BJ (cell line): ENCODE measurements at places on chromosomes 3 and 15.

DNA sequence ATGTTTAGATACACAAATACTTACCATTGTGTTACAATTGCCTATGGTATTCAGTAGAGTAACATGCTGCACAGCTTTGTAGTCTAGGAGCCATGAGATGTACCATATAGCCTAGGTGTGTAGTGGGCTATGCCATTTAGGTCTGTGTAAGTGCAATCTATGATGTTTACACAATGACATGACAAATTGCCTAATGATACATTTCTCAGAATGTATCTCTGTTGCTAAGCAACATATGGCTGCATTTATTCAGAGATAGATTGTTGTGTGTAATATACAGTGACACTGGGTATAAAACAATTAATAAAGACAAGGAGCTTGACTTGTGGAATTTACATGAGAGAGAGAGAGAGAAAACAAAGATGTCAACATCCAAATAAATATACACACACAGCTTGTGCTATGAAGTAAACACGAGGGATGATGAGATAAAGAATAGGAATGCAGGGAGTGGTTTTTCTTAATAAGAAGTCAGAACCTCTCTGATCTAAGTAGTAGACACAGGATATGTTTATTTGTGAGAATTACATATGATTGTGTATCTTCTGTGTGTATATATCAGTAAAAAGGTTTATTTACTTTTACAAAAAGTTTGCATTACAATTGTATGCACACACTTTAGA lies 110.0 kb downstream of the KCNAB1 start:
- no peak for DNase-seq

GRCh38 chr3:126129398-126129891 lies 45.5 kb upstream of the SLC41A3 start:
- DNase-seq = no peak

GRCh38 chr15:79130535-79131130 lies 40.1 kb upstream of the RASGRF1 start:
- DNase-seq = no peak

- DNase-seq = no peak
Observed at GRCh38 chr3:71641674-71642073, 58.1 kb upstream of the FOXP1 start.

GRCh38 chr3:126060613-126061145 lies 23.2 kb downstream of the SLC41A3 start:
- no peak for DNase-seq

- no peak for DNase-seq
Observed at GRCh38 chr3:10272977-10273376, 19.8 kb downstream of the GHRL start.

DNA sequence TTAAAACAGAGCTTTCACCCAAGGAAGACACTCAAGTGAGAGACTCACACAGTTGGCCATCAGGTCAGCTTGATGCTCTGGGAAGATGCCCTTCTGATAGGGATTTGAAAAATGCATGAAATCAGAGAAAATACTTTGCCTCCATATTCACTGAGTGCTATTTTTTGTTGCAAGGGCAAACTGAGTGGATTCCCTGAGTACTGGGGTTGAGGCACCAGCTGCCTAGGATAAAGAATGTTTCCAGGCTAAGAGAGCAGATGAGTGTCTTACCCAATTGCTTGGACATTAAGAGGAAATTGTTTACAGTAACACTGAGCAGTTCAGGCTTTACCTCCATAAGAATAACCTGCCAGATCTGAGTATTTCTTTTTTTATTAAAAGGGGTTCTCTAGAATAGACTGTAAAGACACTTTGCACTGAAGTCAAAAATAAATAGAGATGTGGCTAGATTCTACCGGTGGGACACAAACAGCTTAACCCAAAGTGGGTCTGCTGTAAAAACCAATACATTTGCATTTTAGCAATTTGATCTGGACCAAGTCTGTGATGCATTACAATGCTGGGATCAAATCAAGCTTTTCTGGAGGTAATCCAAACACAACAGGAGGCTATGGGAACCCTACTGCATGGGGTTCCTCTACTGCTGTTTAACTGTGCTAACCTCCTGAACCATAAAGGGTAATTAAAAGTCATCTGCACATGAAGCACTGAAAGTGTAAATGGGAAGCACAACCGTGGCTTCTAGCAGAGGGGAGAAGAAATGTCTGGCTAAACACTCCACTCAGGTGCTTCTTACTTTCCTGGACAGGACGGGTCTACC lies 238.8 kb upstream of the WNT5A start:
- DNase-seq = no peak

GRCh38 chr15:63043335-63044076 lies 959 bp downstream of the TPM1 start:
- DNase-seq = no peak

DNA sequence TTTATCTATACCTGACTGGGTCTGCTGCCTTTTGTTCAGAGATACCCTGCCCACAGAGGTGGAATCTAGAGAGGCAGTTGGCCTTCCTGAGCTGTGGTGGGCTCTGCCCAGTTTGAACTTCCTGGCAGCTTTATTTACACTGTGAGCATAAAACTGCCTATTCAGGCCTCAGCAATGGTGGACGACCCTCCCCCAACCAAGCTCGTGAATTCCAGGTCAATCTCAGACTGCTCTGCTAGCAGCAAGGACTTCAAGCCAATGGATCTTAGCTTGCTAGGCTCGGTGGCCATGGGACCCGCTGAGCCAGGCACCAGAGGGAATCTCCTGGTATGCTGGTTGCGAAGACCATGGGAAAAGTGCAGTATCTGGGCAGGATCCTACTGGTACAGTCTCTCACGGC lies 270.2 kb downstream of the CADM2 start:
- no peak for DNase-seq

GRCh38 chr3:107670986-107671385 lies 148.2 kb downstream of the BBX start:
- no peak for DNase-seq

DNA sequence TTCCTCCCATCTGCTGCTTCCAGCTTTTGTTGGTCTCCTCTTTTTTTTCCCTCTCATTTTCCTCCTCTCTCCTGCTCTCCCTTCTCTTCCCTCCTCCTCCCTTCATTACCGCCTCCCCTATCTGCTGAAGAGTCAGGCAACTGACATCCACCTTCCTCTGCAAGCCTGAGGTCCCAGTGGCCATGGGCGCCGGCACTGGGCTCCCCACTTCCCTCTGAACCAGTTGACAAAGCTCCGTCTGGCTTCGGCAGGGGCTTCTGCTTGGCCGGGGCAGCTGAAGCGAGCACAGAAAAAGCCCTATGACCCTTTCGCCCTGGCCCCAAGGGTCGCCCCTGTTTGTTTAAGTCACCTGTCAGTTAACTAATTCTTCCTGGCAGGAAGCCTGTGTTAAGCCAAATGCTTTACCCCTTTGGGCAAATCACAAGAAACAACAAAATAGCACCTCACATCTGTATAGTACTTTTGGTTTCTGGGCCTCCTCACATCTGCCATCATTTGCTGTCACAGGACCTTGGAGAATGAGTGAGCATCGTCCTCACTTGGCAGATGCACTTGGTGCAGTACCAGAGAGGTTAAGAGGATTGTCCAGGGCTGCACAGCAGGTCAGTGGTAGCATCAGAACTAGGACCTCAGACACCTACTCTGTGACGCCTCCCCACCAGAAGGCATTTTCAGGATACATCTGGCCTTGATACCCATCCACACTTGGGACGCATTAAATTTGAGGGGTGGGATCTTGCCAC lies 27.7 kb downstream of the ITGA11 start:
- DNase-seq = no peak

- DNase-seq = no peak
Observed at GRCh38 chr3:48661501-48662144, 1.1 kb downstream of the CELSR3 start.

- DNase-seq = no peak
Observed at GRCh38 chr3:110868106-110868505, 203.5 kb upstream of the NECTIN3 start.

GRCh38 chr3:24375947-24376384 lies 118.7 kb downstream of the THRB start:
- no peak for DNase-seq

GRCh38 chr3:28700728-28701127 lies 352.1 kb upstream of the AZI2 start:
- DNase-seq = no peak

- no peak for DNase-seq
Observed at GRCh38 chr3:187844708-187845107, 99.4 kb upstream of the BCL6 start.

DNA sequence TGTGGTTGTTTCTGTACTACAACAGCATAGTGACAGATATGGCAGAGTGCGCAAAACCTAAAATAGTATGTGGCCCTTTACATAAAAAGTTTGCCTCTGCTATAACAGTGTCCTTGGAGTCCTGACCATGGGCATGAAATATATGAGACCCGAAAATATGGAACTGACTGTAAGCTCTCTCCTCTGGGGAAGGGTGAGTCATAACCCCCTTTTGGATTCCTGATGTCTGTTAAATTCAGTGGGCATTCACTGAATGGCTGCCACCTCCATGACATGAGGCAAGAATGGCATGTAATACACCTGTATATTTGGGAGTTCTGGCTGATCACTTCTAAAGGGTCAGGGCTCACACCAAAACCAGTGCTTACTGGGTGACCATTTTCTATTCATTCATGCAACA lies 6.1 kb downstream of the TBC1D2B start:
- no peak for DNase-seq

DNA sequence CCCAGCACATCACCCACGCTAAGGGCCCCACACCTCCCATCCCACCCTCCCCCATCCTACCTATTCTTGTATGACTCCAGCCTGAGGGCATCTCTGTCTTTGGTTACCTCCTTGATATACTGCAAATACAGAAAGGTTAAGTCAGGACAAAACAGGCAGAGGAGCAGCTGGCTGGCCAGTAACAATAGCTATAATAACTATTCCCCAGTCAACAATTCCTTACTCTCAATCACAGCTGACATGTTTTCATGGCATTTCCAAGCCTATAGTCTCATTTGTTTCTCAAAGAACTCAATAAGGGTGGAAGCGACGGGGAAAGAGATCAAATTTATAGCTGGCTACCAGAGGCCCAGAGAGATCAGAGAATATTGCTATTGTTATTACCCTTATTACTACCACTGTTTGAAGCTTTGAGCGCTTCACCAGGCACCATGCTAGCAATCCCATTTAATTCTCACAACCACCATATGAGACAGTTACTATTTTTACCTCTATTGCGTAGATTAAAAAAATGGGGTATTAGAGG lies 93.0 kb upstream of the C2CD4B start:
- DNase-seq = no peak

DNA sequence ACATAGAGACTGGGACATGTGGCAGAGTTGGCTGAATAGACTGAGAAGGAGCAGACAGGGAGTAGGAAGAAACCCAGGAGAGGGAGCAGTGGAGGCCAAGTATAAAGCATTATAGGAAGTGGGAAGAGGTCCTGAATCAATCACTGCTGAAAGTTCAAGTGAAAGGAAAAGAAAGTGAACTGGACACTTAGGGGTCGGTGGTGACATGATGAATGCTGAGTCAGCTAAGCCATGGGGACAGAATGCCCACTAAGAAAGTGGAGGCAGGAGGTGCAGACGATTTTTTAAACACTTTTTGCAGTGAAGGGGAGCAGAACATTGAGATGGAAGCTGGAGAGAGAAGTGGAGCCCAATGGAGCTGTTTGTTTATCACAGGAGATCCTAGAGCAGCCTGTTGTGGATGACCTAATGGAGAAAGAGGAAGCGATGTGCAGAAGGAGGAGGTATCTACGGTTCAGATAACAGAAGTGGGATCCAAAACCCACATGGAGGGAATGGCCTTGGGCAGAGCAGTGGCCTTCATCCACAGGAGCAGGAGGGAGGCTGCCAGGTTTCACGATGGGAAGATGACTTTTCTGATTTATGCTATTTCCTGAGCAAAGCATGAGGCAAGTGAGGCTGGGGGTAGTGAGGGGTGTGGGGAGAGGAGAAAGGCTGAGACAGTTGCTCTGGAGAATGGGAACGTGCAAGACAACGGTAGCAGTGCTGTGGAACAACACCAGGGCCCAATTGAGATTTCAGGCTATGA lies 208.2 kb downstream of the RPLP1 start:
- DNase-seq = no peak

- no peak for DNase-seq
Observed at GRCh38 chr15:73052653-73053397, 562 bp downstream of the NEO1 start.

- no peak for DNase-seq
Observed at GRCh38 chr15:55060836-55061235, 135.9 kb downstream of the RSL24D1 start.

DNA sequence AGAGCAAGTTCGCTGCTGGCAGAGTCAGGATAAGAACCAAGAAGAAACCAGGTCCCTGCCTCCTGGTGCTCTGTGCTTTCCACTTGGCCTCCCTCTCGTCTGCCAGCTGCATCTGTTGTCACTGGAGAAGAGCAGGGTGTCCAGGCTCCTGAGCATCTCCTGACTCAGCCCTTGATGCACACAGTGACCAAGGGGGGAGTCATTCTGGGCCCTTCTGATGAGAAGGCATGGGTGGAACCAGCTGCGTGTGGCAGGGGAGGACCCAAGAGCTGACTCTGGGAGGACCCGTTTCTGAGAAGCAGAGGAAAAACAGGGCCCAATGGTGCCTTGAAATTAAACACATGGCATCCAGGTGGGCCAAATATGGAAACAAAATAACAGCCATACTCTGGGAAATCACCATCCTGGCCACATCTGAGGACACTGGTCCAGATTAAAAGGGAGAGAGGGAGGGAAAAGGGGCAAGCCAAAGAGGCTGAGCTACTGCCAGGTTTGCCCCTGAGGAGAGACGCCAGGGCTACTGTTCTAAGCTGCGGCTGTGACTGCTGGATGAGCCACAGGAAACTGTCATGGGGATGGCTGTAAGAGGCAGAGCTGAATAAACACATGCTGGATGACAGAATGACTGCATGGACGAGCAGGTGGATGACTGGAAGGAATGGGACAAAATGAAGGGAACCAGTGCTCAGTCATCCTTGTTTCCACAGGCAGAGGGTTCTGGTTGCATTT lies 58.1 kb upstream of the CA12 start:
- no peak for DNase-seq

- DNase-seq = no peak
Observed at GRCh38 chr3:112092496-112093179, 6.4 kb downstream of the C3orf52 start.

DNA sequence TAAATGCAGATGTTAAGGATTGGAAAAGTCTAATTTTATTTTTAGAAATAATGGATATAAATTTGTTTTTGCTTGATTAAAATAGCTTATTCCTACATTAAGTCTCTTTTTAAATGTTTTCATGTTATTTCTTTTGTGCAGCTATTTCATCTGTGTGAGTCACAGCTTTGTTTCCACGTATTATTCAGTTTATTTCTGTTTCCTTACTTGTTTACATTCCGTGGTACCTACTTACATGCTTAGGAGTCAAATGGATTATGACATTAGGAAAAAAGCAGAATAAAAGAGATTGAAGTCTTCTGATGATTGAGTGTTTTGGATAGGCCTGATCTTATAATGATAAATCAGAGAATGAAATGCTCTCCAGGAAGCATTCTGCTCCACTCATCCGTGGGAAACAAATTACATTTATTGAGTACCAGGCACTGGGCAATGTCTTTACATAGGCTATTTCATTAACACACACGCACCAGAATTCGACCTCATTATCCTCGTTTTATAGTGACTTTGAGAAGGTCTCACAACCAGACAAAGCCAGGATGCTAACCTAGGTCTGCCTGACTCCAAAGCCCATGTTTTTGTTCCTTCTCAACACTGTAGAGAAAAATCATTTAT lies 38.1 kb upstream of the RASA2 start:
- no peak for DNase-seq

GRCh38 chr3:45491344-45491743 lies 103.0 kb downstream of the LARS2 start:
- no peak for DNase-seq

GRCh38 chr3:114155370-114155821 lies 23.5 kb downstream of the DRD3 start:
- DNase-seq = no peak

GRCh38 chr3:113142476-113142875 lies 68.9 kb upstream of the BOC start:
- no peak for DNase-seq

GRCh38 chr3:61924090-61924735 lies 362.8 kb downstream of the PTPRG start:
- no peak for DNase-seq
